GM12891 (cell line): ENCODE measurements at places on chromosomes 1 and 21.

- no peak for DNase-seq
These were observed 523.4 kb downstream of the PTBP2 start for GRCh38 chr1:97245026-97245425.

- DNase-seq, result no peak
These were observed 17.7 kb downstream of the MRPS6 start for GRCh38 chr21:34091032-34091431.

DNA sequence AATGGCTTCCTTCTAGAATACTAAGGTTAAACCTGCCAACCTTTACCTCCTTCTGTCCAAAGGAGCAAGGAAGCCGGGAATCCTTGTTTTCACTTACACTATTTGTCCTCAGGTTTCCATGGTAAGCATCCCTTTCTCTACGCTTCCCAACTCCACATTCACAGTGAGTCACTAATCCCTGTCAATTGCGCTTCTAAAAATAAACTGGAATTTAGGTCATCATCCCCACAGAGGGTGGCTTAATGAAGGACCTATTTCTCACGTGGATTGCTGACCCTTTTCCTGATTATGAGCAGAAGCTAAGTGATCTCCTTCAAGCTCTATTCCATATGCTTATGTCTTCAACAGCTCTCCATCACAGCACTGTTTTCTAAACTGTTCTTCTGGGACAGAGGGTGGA, 39.9 kb upstream of the ABCA4 start:
- no peak for DNase-seq

GRCh38 chr1:6570100-6570499, 9.7 kb upstream of the ZBTB48 start:
- DNase-seq, result no peak

DNA sequence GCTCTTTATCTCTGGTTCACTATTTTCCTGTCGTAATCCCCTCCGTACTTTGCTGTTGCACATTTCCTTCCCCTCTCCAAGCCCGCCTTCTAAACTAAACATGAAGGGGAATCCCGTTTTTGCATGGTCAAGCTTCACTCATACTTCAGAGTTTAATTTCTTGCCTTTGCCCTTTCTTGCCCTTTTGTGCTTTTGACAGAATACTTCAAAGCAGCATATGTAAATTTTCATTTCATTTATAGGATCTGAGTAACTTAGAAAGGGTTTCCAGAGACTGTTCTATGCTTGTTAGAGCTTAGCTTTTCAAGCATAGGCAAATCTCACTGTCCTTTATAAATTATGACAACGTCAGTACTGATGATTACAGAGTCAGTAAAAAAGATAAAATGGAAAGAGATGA, 27.7 kb downstream of the SPATA45 start:
- DNase-seq, result no peak

DNA sequence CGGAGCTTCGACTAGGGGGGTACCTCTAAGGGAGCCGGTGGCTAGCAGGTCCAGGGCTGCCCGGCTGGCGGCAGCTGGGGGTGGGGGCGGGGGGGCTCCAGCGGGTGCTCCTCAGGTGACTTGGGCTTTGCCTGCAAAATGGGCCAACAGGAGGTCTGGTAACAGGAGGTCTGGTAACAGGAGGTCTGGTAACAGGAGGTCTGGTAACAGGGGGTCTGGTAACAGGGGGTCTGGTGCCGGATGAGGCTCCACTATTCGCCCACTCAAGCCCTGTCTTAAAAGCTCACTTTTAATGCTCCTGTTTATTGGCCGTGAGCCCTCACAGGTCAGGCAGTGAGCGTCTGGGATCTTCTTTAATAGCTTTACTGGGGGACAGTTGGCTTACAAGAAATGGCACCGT, 40.4 kb upstream of the ACTRT2 start:
- DNase-seq, result no peak
